ENCODE measurements at places on chromosomes 5 and 9.

GRCh38 chr5:8491254-8491653 is 622.3 kb downstream of the MTRR start:
- no peak for DNase-seq

DNA sequence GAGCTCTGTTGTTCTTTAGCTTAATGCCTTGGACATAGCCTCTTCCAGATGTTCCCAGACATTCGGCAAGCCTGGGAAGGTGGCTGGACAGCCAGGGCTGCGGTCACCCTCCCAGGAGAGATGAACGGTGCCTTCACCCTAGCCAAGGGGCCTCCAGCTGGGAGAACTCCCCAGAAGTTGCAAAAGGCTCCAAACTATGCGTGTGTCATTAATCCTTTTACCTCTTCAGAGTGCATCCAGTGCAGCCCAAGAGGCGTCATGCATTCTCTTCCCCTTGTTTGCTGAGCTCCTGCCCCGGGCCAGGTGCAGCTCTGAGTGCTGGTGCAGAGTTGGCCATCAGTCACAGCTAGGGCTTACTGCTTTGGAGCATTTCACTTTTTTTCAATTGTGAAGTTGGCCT is 22.8 kb downstream of the HMCN2 start:
- DNase-seq, result no peak

GRCh38 chr9:128917151-128917849 is 3.5 kb upstream of the PHYHD1 start:
- no peak for DNase-seq

- no peak for DNase-seq
These were observed 116.6 kb upstream of the BOD1 start for GRCh38 chr5:173733021-173733420.

- DNase-seq, result no peak
These were observed 182.7 kb downstream of the GNAQ start for GRCh38 chr9:77848897-77849296.

- DNase-seq, result no peak
These were observed 550.1 kb upstream of the ZNF462 start for GRCh38 chr9:106312906-106313305.

- DNase-seq, result no peak
These were observed 35.6 kb downstream of the GLRX start for GRCh38 chr5:95786821-95787418.

DNA sequence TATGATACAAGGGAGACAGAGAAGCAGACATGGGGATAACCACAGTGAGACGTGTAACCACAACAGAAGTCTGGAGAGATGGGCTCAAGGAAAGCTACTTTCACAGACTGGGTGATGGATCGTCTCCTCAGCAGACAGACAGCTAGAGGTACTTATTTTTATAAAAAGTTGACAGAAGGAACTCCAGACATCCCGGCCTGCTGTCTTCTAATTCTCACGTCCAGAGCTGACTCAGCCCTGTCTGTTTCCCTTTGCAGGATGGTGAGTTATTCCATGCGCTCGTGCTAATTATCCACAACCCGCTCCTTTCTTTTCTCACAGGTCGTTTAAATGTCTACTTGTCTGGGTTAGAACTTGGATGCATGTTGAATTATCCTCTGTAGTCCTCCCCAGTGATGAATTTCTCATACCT is 304.5 kb downstream of the CWC27 start:
- no peak for DNase-seq

GRCh38 chr5:59637884-59638580 is 255.5 kb downstream of the PDE4D start:
- DNase-seq, result no peak

GRCh38 chr9:31588756-31589155 is 795.7 kb upstream of the ACO1 start:
- DNase-seq, result no peak

Data from T-helper 17 cell (primary cell).